ENCODE measurements at places on chromosomes 11 and 22.

- DNase-seq = no peak
These were observed 91.3 kb downstream of the BDNF start for GRCh38 chr11:27608951-27609350.

DNA sequence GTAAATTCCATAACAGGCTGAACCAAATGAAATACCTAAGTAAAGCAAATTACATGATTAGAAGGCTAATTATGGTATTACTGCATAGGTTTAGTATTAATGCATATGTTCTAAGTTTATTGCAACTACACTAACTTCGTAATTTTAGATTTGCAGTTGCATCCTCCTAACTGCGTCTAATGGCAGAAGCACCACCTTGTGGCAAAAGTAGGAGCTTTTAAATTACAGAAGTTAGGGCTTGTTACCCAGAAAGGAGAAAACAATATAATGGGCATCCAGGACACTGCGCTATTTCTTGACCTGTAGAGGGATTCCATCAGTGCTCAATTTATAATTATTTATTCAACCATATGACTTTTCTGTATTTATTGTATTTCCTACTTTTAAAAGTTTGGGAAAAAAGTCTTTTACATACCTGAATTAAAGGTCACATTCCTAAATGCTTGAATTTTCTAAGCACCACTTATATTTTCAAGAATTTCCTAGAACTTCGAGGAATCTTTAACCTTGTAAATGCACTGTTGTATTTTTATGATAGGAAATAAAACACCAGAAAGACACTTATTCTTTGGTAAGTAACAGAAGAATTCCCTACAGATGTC is 16.3 kb upstream of the GPR83 start:
- peak; percentile 20 for DNase-seq

GRCh38 chr11:33172996-33173395 is 11.7 kb upstream of the CSTF3 start:
- peak; percentile 48 for DNase-seq

GRCh38 chr11:130674686-130675308 is 226.4 kb downstream of the ADAMTS15 start:
- no peak for DNase-seq

- DNase-seq = no peak
These were observed 113.1 kb downstream of the RBFOX2 start for GRCh38 chr22:35915477-35916013.

GRCh38 chr11:61711498-61711897 is 31.3 kb downstream of the DAGLA start:
- no peak for DNase-seq

DNA sequence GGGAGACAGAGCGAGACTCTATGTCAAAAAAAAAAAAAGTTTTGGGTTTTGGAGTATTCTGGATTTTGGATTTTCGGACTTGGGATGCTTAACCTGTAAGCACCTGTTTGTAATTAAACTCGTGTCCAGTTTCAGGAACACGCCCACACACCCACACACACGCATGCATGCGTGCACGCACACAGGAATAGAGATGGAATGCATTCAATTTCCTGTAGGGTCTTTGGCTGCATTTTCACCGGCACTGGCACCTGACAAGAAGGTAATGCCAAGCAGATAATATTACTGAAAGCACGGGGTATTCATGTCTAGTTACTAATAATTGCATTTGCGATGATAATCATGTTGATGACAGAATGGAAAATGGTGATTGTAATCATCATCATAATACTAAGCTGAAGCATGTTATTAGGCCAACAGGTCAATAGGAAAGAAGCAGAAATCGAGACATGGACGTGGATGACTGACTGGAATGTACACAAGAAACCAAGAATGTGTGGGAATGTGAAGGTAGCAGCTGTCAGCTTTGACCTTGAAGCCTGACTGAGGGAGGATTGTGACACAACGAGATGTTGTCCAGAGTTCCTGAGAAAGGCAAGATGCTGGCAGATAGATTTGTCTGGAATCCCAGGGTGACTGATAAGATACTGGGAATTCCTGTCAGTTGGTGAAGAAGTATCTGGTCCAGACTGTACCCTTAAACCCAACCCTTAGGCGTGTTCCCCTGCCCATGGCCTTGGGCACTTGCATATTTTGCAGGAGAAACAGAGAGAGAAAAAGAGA is 108.6 kb downstream of the SYN3 start:
- no peak for DNase-seq

DNA sequence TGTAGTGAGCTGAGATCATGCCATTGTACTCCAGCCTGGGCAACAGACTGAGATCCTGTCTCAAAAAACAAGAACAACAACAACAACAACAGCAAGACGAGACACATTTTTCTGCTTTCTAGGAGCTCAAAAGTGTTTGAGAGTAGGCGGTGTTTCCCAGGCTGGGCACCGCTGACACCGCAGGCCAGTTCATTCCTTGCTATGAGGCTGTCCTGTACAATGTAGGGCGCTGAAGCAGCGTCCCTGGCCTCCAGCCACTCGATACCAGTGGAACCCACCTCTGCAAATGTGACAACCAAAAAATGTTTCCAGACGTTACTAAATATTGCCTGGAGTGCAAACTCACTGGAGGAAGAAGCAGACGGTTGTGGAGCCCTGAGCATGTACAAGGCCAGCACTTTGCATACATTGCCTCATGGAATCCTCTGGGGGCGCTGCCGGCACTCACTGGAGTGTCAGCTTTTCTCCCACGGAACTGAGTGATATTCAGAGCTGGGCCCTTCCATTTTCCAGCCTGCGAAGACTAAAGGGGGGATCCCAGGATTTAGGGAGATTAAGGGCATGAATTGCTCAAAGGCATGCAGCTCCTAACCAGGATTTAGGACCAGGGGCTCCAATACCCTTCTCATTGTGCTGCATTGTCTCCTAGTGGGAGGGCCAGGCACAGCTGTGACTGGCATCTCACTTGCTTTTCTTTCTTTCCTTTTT is 5.8 kb upstream of the MIEF1 start:
- peak; percentile 90 for DNase-seq

DNA sequence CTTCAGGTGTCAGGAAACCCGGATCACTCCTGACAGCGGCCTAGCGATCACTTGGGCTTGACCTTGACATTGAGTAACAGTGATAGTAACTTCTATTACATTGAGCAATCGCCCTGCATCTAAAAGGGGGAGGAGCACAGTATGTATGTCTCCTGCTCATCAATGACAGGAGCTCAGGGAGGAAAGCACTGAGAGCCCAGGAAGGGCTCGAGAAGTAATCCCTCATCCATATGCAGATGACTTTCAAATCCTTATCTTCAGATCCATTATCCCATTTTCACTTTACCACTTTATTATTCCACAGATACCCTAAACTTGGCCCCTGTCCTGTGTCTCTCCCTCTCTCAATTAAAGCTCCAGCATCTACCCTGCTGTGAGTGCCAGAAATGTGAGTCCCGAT is 47.8 kb downstream of the ABTB2 start:
- peak; percentile 55 for DNase-seq

GRCh38 chr11:84905411-84905810 is 721.7 kb downstream of the DLG2 start:
- no peak for DNase-seq

DNA sequence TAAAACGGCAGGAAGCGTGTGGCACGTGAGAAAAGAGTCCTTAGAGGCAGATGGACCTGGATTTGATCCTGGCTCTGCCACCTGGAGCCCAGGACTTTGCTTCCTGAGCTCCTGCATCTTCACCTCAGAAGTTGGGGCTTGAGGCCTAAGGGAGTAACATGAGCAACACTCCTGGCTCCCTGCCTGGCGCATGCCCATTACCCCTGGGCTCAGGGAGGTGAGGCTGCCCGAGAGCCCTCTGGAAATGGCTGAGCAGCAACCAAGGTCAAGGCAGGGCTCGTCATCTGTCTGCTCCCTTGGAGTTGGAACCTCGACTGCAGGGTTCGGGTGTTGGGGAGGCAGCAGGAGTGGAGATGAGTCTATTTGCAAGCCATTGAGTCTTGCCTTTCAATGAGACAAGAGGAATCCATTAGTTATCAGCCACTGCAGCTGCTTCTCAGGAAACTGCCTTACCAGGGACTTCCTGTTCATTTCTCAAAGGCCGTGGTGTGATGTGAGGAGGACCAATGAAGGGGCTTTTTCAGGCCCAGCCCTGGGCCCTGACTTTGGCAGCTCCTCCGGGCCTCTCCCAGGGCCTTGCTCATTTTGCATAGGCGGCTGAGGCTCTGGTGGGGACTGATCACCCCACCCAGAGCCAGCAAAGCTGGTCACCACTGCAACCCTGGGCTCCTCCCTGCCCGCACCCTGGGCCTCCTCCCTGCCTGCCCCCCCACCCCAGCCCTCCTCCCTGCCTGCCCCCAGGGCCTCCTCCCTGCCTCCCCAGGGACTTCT is 6.4 kb downstream of the FADS2 start:
- DNase-seq = peak; percentile 74

GRCh38 chr22:38923463-38924346 is 33.7 kb upstream of the APOBEC3A start:
- DNase-seq = no peak

GRCh38 chr22:48473202-48473601 is 1354.5 kb downstream of the BRD1 start:
- no peak for DNase-seq

DNA sequence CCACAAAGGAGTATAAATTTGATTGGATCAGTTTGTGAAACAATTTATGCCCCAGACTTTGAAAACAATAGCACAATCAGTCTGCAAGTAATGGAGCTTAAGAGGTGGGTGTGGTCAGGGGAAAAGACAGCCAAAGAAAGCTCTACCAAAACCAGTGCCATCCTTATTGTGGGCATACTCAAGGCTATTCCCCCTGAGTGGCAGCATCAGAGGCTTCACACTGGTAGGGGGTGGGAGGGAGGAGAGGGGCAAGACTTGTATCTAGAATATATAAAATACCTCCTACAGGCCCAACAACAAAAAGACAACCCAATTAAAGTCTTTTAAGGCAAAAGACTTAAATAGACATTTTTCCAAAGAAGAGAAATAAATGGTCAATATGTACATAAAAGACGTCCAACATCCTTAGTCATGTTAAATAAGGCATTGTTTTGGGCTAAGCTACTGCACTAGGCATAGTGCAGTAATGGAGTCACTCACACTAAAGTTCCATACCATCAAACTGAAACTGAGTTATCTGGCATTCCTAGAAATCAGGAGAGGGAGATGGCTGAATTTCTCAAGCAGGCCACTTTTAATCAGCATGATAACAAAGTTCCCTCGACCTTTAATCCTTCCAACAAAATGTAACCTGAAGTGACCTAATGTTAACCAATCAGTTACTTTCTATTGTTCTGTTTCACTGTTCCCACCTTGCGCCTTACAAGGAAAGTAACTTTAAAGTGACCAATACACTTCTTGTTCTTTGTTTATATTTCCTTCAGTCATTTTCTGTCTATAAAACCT is 24.8 kb downstream of the NARS2 start:
- DNase-seq = no peak

- peak; percentile 47 for DNase-seq
These were observed 3.5 kb downstream of the CBX7 start for GRCh38 chr22:39148727-39149535.

- no peak for DNase-seq
These were observed 13.5 kb downstream of the PIK3IP1 start for GRCh38 chr22:31278626-31279326.

- no peak for DNase-seq
These were observed 42.3 kb upstream of the CLDN5 start for GRCh38 chr22:19566279-19567156.

GRCh38 chr11:13310443-13310842 is 32.9 kb downstream of the BMAL1 start:
- DNase-seq = no peak
